ENCODE measurements at places on chromosomes 3 and 15.

- DNase-seq, result no peak
Measured at GRCh38 chr3:195401943-195402342, 40.9 kb downstream of the ACAP2 start.

DNA sequence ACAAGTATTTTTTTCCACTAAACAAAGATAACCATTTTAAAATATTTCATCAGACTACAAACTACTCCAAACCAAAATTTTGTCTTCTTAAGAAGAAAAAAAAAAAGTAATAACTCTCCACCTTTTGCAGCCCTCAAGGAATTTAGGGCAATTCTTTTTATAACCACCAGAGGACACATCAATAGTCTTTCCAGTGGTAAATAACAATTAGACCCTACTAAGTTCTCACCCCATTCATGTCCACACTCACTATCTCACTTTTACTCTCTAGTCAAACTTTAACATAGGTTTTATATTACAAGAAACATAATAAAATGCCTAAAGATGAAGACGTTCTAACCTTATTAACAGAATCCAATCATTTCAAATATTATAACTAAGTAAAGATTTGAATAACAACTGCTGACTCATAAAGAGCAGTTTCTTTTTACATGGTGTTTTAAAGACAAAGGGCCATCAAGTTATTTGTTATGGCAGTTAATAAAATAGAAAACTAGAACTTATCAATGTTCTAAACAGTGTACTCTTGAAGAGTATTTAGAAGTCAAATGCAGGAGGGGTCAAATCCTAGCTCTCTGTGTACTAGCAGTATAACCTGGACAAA lies 33.0 kb downstream of the CCDC39 start:
- no peak for DNase-seq

DNA sequence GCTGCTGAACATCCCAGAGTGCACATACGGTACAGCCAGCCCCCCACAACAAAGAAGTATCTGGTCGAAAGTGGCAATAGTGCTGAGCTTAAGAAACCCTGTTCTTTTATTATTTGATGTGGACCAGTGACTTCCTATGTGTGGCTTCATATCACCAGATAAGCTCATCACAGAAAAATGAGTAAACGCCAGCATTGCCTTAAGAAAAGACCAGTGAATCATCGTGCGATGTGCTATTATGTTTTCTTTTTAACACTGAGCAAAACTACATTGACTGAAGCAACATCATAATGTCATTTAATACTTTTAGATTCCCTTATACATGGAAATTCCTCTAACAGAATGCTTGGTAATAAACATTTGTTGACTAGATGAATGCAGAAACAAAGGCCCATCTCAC lies 45.2 kb upstream of the ARRDC4 start:
- no peak for DNase-seq

- peak; percentile 96 for DNase-seq
Measured at GRCh38 chr3:141368062-141368924, at the start of gene ZBTB38. TSS of gene ZBTB38 (plus strand) at chr3:141368504. CDS start at chr3:141442389, 73,885 bp downstream.

GRCh38 chr15:78006567-78007205 lies 70.8 kb downstream of the TBC1D2B start:
- DNase-seq, result no peak

DNA sequence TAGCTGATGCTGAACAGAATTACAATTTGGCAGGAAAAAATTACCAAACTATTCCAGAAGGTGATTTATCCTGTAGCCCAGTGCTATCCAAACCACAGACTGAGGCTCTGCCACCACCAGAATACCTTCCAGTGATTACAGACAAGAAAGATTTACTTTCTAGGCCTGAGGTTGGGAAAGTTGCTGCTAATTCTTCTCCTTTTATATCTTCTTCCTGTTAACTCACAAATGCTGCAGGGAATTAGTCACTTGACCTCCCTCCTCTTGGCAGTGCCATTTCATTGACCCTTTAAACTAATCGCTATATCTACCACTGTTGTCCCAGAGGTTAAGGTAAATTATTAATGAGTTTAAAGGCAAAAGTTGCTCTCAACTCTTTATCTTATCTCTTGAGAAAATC lies 118.4 kb downstream of the CTNNB1 start:
- DNase-seq, result peak; percentile 86

DNA sequence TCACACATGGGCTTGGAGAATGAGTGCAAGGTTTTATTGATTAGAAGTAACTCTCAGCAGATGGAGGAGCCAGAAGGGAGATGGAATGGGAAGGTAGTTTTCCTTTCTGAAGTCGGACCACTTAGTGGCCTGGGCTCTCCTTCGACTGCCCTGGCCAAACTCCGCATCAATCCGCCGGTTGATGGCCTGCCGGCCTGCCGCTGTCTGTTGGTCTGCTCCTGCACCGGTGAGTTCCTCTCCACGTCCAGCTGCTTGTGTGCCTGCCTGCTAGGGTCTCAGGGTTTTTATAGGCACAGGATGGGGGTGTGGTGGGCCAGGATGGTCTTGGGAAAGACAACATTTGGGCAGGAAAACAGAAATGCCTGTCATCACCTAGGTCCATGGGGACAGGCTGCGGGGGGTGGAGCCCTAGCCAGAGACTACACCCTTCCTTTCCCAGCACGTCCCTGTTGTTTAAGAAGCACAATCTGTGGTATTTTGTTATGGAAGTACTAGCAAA lies 837.0 kb downstream of the PDCD6IP start:
- no peak for DNase-seq

- no peak for DNase-seq
Measured at GRCh38 chr3:74539876-74540275, 74.6 kb downstream of the CNTN3 start.

GRCh38 chr15:66231394-66232266 lies 21.9 kb downstream of the MEGF11 start:
- no peak for DNase-seq

GRCh38 chr3:181947606-181948005 lies 235.9 kb downstream of the SOX2 start:
- DNase-seq, result no peak

- DNase-seq, result no peak
Measured at GRCh38 chr3:135581806-135582205, 383.7 kb upstream of the PPP2R3A start.

DNA sequence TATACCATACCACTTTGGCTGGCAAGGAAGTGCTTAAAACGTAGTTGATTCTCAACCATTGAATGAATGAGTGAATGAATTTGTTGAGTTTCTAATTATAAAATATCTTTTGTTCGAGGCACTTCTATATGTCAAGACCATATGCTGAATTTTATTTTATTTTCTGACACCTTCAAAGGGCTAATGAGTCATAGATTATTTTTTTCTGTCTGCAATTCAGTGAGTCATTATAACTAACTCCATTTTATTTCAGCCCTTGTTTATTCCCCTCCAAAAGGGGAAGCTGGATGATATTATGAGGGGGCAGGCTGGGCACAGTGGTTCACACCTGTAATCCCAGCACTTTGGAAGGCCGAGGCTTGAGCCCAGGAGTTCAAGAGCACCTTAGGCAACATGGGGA lies 142.4 kb downstream of the P2RY1 start:
- DNase-seq, result no peak

GRCh38 chr15:31046759-31047359 lies 54.7 kb downstream of the TRPM1 start:
- DNase-seq, result no peak

DNA sequence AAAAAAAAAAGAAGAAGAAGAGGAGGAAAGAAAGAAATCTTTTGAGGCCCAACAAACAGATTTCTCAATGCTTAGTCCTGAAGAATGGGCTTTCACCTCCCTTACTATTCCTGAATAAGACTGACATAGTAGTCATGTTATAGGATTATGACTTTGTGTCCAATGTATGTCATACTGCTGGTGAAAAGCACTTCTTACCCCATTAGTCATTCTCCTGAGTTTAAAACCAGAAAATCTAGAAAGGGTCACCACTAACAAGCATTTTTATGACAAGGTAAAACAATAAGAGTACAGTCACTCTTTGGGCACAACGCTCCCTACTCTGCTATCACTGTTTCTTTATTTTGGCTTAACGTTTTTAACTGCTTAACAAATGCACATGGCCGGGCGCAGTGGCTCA lies 88.2 kb downstream of the IGSF11 start:
- no peak for DNase-seq

- DNase-seq, result peak; percentile 25
Measured at GRCh38 chr3:21533002-21533401, 218.0 kb downstream of the ZNF385D start.
